ENCODE measurements at places on chromosomes 16 and 17. TPM values are rescaled to one million over a fixed set of nuclear protein-coding genes. Genes with fewer than 3 reads are reported as not detected.

The TBC1D3K gene
- polyA plus RNA-seq, result not detected

The PERCC1 gene
- polyA plus RNA-seq, result 0.04 TPM

The KRT25 gene
- not detected for polyA plus RNA-seq

The NPIPA3 gene
- 2.8 TPM for polyA plus RNA-seq

Data from heart right ventricle (tissue), 16 donors.